ENCODE measurements at places on chromosomes 5 and 9.

GRCh38 chr9:91837981-91838731 lies 111.9 kb downstream of the ROR2 start:
- DNase-seq = no peak

DNA sequence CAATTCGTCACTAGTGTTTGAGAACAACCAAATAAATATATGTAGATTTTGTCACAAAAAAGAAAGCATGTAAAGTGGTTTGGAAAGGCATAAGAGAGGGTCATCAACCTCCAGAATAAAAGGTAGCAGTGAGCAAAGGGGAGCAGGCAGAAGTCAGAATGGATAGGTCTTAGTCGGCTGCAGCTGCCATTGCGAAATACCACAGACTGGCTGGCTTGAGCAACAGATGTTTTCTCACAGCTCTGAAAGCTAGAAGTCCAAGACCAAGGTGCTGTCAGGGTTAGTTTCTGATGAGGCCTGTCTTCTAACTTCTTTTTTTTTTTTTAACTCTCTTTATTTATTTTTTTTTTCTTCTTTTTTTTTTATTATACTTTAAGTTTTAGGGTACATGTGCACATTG lies 208.1 kb upstream of the PIK3R1 start:
- peak; percentile 69 for DNase-seq

DNA sequence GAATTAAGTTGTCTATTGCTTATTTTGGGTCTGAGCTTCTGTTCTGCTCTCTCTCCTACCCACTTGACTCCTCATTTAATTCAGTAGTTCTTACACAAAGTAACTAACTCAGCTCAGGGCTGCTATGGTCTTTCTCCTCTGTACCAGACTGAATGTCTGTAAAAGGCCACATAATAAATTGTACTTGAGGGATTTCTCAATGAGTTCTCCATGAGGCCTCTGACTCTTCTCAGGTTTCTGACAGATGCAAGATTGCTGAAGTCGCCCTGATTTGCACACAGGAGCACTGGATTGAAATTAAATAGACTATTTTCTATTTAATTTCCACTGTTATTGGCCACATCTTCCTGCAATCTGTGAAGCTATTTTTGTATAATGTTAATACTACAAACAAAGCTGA lies 2.9 kb downstream of the IQGAP2 start:
- DNase-seq = no peak

DNA sequence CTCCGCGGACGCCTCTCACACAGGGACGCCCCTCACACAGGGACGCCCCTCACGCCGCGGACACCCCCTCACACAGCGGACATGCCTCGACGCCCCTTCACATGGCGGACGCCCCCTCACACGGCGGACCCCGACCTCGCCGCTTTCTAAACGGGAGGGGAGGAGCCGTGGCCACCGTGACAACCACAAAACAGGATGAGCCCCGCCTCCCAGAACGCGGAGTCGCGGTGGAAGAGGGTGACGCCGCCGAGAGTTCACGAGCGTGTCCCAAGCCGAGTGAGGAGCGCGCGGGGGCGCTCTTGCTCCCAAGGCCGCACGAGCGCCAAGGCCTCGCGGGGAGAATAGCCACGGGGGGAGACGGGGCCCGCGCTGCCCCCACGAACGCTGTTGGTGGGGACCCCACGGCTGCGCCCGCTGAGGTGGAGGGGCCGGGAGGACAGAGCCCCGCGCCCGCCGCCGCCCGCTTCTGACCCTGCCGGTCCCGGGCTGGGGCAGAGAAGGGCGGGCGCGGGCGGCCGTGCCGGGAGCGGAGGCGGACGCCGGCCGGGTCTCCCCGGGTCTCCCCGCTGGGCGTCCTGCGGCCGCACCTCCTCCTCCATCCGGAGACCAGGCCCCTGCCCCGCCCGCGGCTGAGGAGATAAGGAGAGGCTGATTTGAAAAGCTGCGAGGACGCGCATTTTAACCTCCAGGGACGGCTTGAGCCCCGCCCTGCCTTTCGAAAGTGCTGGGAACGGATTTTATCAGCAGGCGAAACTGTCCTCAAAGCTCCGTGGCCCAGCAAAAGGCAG lies 3.9 kb upstream of the NKD2 start:
- no peak for DNase-seq

DNA sequence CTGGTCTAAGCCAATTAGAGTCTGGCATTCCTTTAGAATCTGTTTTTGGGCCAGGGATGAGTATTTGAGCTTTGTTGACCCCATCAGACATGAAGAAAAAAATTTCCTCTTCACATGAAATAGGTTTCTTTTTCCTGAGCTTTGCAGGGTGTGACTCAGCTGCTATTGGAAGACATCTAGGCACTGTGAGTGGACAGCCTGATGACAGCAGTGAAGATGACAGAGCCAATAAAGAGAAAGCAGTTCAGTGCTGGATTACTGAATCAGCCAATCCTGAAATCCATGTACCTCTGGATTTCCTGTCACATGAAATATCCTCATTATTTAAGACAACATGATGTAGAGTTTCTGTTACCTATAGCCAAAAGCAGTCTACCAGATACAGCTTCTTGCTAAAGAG lies 51.3 kb upstream of the GRIA1 start:
- DNase-seq = no peak

- no peak for DNase-seq
These were observed 2.9 kb upstream of the LCN6 start for GRCh38 chr9:136751244-136751643.

GRCh38 chr5:91142819-91143218 lies 240.3 kb downstream of the ARRDC3 start:
- DNase-seq = no peak

GRCh38 chr9:35826071-35826701 lies 2.3 kb downstream of the FAM221B start:
- DNase-seq = peak; percentile 36

DNA sequence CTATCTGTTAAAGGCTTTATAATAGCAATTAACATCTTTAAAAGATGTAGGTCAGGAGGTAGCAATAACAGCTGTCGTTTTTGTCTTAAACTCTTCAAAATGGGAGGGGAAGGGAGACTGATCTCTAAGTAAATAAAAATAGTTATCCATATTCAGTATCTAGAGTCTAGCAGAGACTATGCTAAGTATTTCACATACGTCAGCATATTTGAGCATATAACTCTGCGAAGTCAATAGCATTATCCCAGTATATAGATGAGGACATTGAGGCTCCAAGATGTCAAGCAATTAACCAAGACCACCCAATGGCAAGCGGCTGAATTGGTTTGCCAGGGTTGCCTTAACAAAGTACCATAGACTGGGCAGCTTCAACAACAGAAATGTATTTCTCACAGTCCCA lies 316.8 kb downstream of the MLLT3 start:
- DNase-seq = no peak

DNA sequence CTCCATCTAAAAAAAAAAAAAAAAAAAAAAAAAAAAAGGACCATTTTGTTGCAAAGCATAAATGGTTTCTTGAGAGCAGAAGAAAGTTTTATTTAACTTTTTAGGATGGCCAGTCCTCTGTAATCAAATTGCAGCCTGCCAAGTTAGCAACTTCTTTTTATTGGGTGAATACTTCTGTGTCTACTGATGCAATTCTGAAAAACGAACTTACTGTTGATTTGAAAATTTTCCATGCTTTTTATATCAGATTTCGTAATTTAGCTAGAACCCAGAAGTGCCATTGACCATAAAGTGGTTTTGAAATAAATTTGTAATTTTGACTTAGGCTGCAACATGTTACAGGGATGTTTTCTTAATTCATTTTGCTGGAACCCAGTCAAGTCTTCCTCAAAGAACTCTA lies 269.1 kb upstream of the ACTBL2 start:
- no peak for DNase-seq

- DNase-seq = no peak
These were observed 8.8 kb downstream of the BBLN start for GRCh38 chr9:128168731-128169308.

DNA sequence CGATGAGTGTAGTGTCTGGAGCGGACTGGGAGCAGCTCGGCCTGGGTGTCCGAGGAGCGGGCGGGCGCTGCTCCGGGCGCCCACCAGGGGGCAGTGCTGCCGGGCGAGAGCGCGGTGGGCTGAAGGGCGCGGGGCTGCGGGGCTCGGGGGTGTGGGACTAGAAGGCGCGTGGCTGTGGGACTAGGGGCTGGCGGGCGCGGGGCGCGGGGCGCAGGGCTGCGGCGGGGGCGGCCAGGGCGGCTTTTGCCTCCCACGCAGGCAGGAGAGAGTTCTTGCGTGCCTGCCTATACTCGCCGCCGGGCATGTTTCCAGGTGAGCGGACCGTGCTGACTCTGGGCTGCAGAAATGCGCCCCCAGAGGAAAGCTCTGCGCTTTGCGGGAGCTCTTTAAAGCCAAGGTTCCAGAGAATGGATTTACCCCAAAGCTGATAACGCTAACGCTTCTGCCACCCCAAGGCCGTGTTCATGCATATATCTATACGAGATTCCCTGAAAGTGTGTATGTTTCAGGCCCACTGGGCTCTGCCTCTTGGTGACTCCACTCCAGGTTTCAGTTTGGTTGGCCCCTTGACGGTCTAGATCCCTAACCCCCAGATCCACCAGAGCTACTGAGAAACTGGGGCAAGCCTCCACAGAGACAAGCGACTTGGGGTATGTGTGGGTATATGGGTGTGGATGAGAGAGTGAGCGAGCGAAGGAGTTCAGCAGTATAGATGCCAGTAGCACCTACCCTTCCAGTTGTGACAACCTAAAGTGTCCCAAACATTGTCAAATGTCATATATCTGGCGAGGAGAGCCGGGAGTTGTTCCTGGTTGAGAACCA lies 56.2 kb downstream of the ACER2 start:
- DNase-seq = peak; percentile 72

- DNase-seq = no peak
These were observed 33.2 kb upstream of the CSF1R start for GRCh38 chr5:150119421-150120061.

DNA sequence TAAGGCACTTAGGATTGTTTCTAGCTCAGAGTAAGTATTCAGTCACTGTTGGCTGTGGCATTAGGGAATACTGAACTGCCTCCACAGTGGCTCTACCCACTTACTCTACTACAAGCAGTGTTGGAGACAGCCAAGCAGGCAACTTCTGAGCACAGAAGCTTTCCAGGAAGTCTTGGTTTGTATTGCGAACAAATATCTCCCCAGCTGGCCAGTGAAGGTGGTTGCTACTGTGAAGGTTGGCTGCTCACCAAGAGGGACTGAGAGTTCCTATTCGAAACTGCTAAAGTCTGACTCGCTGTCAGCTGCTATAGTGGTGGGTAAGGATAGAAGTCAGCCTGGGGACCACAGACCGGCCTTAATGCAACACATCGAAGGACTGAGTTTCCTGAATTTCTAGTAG lies 319.1 kb downstream of the KIF4B start:
- no peak for DNase-seq

- peak; percentile 76 for DNase-seq
These were observed 399 bp upstream of the FBN2 start for GRCh38 chr5:128538250-128539037.

GRCh38 chr5:174446446-174446845 lies 277.9 kb upstream of the MSX2 start:
- no peak for DNase-seq

GRCh38 chr5:81393783-81394718 lies at the start of gene ACOT12:
ACOT12 (minus strand) TSS chr5:81394134; CDS start chr5:81394114, 20 bp downstream.
- DNase-seq = no peak

All from astrocyte of the cerebellum (primary cell).